ENCODE measurements at places on chromosomes 12 and 14. TPM values are rescaled to one million over a fixed set of nuclear protein-coding genes. Genes with fewer than 3 reads are reported as not detected.

DNA sequence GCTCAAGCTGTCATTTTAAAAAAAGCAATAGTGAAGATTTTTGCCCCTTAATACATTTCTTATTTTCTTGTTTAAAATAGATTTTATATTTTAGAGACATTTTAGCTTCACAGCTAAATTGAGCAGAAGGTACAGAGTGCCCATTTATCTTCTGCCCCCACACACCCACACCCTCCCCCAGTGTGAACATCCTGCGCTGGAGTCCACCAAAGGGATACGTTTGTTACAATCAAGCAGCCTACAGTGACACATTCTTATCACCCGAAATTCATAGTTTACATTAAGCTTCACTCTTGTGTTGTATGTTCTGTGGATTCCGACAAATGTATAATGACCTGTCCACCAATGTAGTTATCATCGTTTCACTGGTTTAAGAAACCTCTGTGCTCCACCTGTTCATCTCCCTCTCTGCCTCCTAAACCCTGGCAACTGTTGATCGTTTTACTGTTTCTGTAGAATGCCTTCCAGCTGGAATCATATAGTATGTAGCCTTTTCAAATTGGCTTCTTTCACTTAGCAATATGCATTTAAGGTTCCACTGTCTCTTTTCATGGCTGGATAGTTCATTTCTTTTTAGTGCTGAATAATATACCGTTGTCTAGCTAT, 91.0 kb upstream of the TRAF3 start:
- DNase-seq, result no peak

DNA sequence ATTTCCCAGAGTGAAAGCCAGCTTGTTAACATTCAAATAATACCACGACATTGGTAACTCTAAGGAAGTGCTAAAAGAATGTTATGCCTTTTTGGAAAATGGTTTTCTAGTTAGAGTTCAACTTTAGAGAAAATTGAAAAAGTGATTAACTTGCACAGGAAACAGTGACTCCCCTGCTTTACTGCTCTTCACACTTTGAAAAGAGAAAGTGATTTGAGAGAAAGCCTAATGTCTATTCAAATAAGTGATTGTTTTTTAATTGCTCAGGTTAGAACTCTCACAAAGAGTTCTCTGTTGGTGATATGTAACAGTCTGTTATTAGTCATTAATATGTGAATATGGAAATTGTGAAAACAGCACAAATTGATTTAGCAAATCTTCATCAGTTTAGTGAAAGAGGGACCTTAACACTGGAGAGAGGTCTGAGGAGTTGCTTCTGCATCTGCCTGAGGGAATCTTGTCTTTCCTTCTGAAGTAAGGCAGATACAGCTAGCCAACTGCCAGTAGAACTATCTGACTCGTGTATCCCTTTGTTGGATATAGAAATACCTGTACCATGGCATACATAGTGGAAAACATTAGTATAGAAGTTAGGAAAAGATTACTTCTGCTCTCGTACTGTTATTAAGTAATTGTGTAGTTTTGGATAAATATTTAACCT, 25.5 kb downstream of the ATF7IP start:
- no peak for DNase-seq

DNA sequence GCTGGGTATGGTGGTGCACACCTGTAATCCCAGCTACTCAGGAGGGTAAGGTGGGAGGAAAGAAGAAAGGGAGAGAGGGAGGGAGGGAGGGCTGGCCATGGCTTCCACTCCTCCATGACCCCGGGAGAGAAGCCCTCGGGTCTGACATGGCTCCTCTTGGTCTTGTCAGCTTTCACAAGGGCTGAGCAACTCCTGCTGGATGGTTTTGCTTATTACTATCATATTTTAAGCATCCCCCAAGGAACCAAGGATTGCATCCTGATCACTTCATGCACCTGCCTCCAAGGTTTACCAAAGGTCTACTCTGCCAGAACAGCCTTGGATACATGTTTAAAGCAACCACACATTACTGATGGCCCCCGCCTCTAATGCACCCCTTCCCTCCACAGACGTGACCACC, 28.0 kb upstream of the NCOR2 start:
- DNase-seq, result no peak

DNA sequence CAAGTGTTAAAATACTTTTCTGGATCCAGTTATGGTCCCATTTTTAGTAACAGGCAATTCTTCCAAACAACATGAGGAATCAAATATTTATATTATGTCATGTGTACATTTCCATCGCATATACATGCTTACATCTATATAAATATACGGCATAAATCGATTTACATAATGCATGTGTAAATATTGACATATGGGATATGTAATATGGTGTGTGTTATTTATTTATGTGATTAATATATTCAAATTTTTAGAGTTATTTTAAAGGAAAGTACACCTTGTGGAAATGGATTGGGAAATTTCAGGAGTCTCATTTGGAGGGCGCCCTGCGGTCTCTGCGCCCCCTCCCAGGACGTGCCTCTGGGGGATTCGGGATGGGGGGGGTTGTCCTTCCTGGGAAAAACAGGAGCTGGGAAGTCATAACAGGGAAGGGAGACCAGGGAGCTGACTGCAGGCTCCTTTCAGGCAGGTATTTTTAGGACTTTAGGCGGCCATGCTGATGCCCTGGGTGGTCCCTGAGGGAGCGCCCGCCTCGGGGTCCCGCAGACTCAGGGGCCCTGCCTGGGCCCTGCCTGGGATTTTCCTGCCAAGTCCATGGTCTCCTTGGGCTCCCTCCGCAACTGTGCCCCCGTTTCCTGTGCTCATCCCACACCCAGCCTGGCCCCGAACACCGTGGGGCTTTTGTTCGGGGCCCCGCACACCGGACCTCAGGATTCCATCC, 82.7 kb upstream of the SFSWAP start:
- no peak for DNase-seq

GRCh38 chr12:14239935-14240872, 125.3 kb upstream of the ATF7IP start:
- no peak for DNase-seq

GRCh38 chr14:97282210-97283004, 485.2 kb downstream of the VRK1 start:
- DNase-seq, result no peak

DNA sequence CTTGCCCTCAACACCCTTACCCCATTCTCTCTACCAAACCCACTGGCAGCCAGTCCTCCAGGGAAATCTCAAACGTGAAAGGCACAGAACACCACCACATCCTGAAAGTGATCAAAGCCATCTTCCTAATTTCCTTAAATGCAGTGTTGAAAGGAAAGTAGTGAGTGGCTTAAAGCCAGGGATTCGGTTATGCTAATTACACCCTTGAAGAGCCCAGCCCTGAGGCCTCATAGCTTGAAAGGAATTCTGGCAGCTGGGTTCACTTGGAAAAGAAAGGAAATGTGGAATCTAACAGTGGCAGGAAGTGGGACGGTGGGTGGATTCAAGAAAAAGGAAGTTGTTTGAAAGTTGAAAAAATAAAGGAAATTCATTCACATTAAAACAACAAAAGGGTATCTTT, 73.0 kb upstream of the FICD start:
- no peak for DNase-seq

DNA sequence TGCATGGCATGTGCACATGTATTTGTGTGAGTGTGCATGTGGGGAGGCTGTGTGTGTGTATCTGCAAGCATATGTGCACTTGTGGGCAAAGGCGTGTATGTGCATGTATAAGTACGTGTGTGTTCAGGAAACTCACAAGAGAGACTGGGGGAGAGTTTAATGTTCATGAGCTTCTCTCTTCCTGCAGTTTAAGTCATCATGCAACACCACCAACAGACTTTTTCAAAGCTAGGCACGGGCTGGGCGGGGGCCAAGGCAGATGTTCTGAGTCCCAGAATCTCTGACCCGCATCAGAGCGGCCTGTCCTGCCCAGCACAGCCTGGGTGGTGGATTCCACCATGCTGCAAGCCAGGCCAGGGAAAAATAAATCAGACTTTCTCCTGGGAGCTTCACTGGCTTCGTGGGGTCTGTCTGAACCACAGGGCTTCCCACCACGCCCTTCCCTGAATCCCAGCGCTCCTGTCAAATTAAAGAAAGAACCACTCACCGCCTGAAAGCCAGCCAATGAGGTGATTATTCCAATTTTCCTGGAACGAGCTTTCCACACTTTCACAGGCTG, 75.7 kb downstream of the PITPNM2 start:
- no peak for DNase-seq

LRRC10 gene
- 30.1 TPM for polyA plus RNA-seq

PIWIL1 gene
- polyA plus RNA-seq, result not detected

FAM222A gene
- 4.1 TPM for polyA plus RNA-seq

POTEG gene
- polyA plus RNA-seq, result not detected
